ENCODE measurements at places on chromosomes 6 and 20. TPM values are rescaled to one million over a fixed set of nuclear protein-coding genes. Genes with fewer than 3 reads are reported as not detected.
A peak's percentile ranks its signal among the peaks of the same experiment; 100 is the strongest.

Gene FUT9
- not detected for total RNA-seq

- H3K4me3 ChIP-seq = no peak overlapping the region
- peak; percentile 19 for DNase-seq
- H3K36me3 ChIP-seq = no peaks in the 10 kb centered on the region
- no peak overlapping the region for H3K27ac ChIP-seq
- H3K4me1 ChIP-seq = no peaks in the 10 kb centered on the region
Observed at GRCh38 chr6:154440022-154440421, 70.5 kb downstream of the CNKSR3 start.

- no peaks in the 10 kb centered on the region for H3K4me1 ChIP-seq
- H3K4me3 ChIP-seq = no peak overlapping the region
- no peak overlapping the region for H3K27ac ChIP-seq
- H3K27me3 ChIP-seq = no peaks in the 10 kb centered on the region
- H3K36me3 ChIP-seq = no peaks in the 10 kb centered on the region
Observed at GRCh38 chr6:149194820-149195558, 122.5 kb upstream of the TAB2 start.

Gene FNDC11
- 0.51 TPM for total RNA-seq

Measured in endothelial cell of umbilical vein (primary cell).